ENCODE measurements at places on chromosomes 5 and 9.
A peak's percentile ranks its signal among the peaks of the same experiment; 100 is the strongest.

DNA sequence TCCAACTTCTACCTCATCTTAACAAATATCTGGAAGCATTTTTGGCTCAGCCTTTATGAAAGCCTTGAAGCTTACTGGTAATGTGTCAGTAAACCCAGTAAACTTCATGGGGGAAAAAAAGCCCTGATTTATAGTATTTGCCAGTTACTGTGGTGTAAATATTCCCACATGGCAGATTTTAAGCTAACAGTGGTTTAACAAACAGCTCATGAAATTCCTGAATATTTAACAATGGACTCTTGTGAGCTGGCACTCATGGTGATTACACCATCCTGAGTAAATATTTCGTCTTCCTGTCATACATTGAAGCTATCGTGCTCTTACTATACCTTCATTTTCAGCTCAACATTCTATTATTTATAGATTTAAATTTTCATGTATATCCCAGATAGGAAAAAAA lies 57.0 kb upstream of the ACOT12 start:
- DNase-seq: peak; percentile 45

DNA sequence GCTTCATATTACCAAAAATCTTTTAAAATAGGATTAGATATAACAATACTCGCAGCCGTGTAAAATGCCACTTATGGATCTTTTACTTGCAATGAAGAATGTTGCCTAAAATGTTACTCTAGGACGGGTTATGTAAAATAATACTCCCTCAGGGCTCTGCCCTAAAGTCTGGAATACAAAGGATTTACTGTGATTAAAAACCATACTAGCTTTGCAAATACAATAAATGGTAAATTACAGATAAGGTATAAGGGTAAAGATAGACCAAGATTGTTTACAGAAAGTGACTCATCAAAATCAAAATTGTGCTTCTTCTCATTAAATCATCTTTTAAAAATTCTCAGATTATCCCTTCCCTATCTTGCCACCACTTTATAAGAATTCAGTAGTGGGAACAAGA lies 163.6 kb downstream of the MEF2C start:
- no peak for DNase-seq

GRCh38 chr5:66929995-66930394 lies 266.6 kb downstream of the CD180 start:
- no peak for DNase-seq

DNA sequence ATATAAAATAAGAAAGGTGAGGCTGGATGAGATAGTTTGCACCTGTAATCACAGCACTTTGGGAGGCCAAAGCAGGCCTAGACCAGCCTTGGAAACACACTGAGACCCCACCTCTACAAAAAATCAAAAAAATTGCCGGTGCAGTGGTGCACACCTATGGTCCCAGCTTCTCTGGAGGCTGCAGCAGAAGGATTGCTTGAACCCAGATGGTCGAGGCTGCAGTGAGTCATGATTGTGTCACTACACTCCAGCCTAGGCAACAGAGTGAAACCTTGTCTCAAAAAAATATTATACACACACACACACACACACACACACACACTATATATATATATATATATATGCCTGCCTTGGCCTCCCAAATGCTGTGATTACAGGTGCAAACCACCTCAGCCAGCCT lies 1.3 kb downstream of the SLC35D2 start:
- DNase-seq: peak; percentile 68

DNA sequence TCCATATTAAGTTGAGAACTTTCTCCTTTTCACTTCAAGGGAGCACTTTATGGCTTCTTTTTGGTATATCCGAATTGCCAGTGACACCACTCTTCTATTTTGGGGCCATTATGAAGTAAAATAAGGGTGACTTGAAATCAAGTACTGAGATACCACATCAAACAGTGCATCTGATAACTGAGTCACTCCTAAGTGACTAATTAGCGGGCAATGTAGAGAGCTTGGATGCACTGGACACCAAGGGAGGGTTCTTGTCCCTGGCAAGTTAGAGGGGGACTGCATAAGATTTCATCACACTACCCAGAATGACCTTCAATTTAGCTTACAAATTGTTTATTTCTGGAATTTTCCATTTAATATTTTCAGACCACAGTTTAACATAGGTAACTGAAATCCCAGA lies 813.9 kb upstream of the CDH10 start:
- DNase-seq: peak; percentile 45

DNA sequence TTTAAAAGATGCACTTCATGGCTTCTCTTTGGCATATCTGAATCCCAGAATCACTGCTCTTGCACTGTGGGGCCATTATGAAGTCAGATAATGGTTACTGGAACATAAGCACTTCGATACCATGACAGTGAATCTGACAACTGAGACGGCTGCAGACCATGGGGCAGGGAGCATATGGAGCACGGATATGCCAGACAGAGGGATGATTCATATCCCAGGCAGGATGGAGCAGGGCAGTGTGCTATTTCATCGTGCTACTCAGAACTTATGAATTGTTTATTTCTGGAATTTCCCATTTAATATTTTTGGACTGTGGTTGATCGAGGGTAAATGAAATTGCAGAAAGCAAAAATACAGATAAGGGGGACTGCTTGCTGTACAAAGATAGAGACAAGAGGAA lies 145.0 kb downstream of the EGFLAM start:
- no peak for DNase-seq

DNA sequence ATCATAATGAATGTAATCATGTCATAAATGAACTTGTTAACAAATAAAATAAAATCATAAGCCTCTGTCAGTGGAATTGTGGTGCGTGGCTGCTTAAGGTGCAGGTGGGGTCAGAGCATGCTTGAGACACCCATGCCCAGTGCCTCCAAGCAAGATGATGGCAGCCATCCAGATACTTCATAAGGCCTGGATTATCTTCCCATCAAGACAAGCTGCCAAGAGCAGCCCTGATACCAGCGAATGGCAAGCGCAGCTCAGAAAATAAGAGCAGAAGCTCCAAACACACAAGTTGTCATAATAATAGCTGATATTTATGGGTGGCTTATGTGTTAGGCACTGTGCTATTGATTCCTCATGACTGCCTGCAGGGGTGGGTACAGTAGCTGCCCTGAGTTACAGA lies 21.8 kb upstream of the LMX1B start:
- DNase-seq: no peak

GRCh38 chr5:137622850-137623249 lies 113.0 kb downstream of the KLHL3 start:
- DNase-seq: no peak

- no peak for DNase-seq
These were observed 43.5 kb upstream of the LRRC14B start for GRCh38 chr5:147751-148150.

- DNase-seq: no peak
These were observed 647.8 kb downstream of the CDH9 start for GRCh38 chr5:26390608-26391007.

- DNase-seq: no peak
These were observed 31.2 kb downstream of the HMCN2 start for GRCh38 chr9:130296783-130297055.

DNA sequence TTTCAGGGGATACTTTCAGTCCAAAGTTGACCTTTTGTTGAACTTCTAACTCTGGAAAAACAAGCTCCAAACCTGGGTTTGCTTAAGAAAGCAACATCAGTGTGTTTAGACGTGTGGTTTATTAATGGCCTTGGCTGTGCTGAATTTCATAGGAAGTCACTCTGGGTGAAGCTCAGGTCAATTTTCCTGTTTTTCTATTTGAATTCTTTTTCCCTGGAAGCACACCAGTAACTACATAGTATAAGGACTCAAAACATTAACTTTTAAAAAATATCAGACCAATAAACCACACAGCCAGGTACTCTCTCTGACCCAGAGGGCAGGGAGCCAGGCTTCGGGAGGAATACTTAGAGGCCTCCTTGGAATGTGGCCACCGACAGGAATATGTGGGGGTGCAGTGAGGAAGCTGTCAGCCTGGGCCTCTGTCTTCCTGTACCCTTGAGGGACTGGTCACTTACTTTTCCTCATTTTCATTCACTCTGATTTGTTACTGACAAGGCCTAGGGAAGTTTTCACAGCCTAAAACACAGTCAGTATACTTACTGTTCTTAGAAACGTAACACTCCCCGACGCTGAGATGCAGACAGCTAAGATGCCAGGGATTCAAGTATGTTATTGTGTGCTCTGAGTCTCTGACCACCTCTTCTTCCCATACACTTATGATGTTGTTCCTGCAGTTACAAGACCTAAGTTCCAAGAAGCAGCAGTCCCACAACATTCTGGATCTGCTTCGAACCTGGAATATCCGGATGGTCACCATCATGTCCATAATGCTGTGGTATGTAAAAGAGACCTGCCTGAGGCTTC lies 18.9 kb downstream of the SLC22A5 start:
- DNase-seq: no peak

GRCh38 chr5:103186152-103186551 lies 66.1 kb downstream of the PPIP5K2 start:
- DNase-seq: no peak

- DNase-seq: peak; percentile 66
These were observed 11.8 kb upstream of the HEXB start for GRCh38 chr5:74673011-74673790.

DNA sequence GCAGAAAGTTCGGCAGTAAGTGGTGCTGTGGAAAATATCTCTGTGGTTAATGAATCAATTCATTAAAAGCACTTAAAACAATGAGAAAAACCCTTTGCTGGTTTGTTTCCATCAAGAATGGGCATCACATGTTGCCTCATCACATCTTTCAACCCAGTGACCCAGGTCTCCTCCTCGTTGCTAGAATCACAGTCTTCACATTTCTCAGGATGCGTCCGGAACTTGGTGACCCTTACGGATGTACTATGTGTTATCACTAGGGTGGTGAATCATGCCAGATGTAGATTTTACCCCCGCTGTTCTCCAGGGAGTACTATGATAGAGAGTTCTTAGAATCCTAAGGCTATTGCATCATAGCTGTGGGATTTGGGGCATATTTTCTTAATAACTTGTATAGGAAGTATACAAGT lies 217.9 kb upstream of the KLF4 start:
- no peak for DNase-seq

DNA sequence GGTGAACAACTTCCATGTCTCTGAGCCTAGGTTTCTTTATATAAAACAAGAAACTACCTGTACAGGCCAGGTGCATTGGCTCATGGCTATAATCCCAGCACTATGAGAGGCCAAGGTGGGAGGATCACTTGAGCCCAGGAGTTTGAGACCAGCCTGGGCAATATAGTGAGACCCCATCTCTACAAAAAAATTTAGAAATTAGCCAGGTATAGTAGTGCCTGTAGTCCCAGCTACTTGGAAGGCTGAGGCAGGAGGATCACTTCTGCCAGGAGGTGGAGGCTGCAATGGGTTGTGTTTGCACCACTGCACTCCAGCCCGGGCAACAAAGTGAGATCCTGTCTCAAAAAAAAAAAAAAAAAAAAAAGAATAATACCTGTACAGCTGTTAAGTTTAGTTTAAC lies 11.1 kb downstream of the FAM13B start:
- no peak for DNase-seq

DNA sequence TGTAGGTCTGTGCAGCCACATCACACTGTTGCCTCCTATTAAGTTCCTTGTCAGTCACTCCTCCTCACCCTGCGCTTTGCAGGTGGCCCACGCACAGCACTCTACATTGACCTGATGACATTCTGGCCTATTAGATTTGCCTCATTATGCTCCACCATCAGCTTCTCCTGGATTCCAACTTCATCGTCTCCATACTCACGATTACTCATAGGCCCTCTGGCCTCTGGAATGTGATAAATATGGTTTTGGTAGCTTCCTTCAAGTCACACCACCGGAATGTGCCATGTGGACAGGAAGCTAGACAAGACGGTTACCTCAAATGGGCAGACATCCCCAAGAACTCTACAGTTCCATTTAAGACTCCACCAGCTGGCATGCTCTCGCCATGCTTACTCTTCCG lies 158.0 kb upstream of the LHFPL2 start:
- DNase-seq: no peak

DNA sequence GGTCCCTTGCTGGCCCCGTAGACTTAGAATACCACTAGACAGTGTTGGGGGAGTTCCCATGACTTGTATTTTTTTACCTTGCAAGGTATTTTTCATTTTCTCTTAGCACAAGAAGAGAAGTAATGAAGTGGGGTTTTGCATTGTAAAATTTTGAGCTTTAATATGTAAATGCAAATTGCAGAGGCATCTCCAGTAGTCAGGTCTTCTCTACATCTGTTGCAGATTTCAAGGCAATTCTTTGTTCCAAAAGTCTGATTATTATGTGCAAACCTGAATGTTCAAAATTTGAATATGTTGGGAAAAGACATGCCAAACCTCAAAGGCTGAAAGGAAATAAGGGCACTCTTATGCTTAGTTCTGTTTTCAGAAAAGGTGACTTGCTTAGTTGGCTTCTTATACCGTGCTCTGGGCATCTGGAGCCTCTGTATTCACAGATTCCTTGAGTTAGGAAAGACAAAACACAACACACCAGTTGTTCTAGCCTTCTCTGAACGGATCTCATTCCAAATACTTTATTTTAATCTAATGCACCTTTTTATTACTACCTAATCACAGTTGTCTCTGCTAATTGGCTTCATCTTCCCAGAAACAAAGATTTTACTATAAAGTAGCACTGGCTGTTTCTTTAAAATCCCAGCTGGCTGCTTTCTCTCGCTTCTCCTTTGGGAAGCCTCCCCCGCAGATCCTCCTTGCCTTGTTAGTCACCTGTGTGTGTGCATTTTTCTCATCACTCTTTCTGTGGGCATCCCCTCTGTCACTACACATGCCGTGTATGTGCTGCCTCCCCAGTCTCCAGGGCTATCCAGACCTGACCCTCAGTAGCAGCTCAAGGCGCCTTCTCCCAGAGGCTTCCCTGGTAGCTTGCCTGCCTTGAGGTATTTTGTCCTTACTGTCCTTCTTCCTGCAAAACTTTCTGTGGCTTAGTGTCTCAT lies 138.2 kb downstream of the TLE4 start:
- no peak for DNase-seq

DNA sequence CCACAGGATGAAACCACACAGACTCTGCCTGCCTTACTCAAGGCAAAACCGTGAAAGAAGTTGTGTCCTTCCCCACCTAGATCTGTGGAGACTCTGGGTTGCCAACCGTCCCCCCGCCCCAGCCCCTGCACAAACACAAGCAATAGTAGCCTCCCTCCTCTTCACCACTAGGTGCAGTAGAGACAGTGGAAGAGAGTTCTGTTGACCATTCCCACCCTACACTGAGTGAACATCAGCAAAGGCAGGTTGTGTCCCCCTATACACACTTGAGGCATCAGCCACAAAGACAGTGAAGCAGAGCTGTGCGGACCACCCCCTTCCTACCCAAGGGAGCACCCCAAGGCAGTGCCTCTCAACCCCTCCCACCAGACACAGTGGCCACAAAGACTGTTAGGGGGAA lies 223.7 kb upstream of the NFIL3 start:
- DNase-seq: no peak

DNA sequence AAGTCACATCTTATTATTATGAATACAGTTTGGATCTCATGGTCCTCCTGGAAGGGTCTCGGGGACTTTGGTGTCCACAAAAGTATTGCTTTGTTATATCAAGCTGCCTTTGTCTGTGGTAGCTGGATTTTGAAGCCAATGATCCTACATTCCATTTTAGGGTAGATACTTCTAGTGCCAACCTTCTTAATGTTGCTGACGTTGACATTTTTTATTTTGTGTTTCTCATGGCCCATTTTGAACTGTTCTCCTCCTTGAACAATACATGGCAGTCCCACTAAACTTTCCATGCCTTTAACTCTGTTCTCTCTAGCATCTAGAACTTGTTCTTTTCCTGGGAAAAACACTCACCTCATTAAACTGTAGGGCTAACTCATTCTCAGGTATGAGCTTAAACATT lies 425.8 kb downstream of the KCTD16 start:
- no peak for DNase-seq

- no peak for DNase-seq
These were observed 678.5 kb upstream of the NUDT12 start for GRCh38 chr5:104241046-104241445.
